H7 (cell line): ENCODE measurements at places on chromosomes 11 and 22. TPM values are rescaled to one million over a fixed set of nuclear protein-coding genes. Genes with fewer than 3 reads are reported as not detected.

KRTAP5-9 gene
- total RNA-seq, result not detected in 2 replicates

OR51B2 gene
- total RNA-seq, result not detected in 2 replicates

NEU3 gene
- 11.0 and 15.3 TPM in 2 replicates for total RNA-seq

DCUN1D5 gene
- 118 and 128 TPM in 2 replicates for total RNA-seq

CNTN5 gene
- 0.07 and 0.17 TPM in 2 replicates for total RNA-seq

SELENOM gene
- 14.6 and 22.4 TPM in 2 replicates for total RNA-seq

DAGLA gene
- 3.7 and 4.8 TPM in 2 replicates for total RNA-seq

LGALS12 gene
- total RNA-seq, result 6.8 and 16.6 TPM in 2 replicates

MRPL17 gene
- 72.9 and 110 TPM in 2 replicates for total RNA-seq

- peak; percentile 30 for DNase-seq
Observed at GRCh38 chr22:36940676-36941075, 27.2 kb downstream of the CSF2RB start.

DNA sequence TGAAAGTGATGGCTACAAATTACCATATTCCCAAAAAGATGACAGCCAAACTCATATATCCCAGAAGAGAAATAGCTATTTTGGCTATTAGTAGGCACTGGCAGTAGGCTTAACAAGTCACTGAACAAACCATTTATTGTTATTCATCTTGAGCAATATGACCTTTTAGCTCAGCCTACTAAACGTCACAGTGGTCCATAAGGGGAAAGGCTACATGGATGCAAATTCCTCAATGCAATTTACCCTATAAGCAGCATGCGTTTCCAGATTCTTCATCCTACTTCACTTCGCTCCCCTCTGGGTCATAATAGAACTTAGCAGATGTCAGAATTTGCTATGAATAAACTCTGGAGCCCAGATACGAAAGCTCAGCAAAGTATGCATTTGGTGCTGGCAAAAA lies 114.0 kb downstream of the SIK3 start:
- no peak for DNase-seq

GRCh38 chr11:71453918-71454304 lies 908 bp downstream of the NADSYN1 start:
- no peak for DNase-seq

DNA sequence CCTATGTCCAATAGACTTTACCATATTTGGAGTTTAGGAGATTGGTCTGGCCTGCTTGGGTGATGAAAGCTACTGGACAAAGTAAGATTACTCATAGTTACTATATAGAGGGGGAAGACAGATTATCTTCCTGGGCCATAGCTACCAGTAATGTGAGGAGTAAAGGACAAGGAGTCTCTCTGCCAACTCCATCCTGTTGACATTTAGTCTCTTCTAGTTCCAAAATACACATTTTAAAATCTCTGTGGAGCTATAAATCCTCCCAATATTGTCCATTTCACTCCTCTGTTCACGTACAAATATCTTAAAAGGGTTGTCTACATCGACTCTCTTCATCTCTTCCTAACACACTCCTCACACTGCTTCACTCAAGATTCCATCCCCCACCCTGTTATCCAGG lies 1.1 kb upstream of the OR51D1 start:
- no peak for DNase-seq

DNA sequence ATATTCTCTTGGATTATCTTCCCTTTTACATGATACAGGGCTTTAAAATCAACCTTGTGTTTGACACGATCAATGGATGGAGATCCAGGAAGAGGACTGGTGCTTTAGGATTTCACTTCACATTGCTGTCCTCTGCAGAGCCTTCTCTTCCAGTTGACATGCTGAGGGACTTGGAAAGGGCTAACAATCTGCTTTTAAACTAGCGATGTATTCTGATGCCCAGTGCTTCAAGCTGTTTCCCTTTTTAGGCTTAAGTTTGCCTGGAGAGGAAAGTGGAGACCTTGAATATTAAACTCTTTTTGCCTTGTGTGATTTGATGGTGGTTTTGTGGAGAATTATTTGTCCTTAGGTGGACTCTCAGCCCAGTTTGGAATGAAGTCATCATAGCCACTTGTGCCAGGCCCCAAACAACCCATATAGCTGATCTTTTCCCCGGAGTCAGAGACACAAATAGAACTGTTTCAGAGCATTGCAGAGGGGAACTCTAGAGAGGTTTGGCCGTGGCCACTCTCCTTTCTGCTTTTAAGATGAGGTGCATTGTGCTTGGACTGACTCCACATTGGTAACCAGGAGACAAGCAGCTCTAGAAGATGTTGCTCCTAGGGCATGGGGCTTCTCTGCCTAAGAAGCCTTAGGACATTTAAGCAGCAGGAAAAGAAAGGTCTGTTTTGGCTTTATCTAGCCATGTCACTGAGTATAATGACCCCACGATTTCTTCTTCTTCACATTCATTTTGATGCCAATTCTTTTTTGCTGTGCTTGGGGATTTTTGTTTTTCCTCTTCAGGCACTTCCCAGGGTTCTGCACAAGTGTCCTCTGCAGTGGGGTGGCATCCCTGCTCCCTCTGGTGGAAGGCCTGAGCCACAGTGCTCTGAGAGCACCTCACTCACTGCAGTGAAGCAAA lies 152.8 kb downstream of the NCAM1 start:
- DNase-seq, result peak; percentile 41

DNA sequence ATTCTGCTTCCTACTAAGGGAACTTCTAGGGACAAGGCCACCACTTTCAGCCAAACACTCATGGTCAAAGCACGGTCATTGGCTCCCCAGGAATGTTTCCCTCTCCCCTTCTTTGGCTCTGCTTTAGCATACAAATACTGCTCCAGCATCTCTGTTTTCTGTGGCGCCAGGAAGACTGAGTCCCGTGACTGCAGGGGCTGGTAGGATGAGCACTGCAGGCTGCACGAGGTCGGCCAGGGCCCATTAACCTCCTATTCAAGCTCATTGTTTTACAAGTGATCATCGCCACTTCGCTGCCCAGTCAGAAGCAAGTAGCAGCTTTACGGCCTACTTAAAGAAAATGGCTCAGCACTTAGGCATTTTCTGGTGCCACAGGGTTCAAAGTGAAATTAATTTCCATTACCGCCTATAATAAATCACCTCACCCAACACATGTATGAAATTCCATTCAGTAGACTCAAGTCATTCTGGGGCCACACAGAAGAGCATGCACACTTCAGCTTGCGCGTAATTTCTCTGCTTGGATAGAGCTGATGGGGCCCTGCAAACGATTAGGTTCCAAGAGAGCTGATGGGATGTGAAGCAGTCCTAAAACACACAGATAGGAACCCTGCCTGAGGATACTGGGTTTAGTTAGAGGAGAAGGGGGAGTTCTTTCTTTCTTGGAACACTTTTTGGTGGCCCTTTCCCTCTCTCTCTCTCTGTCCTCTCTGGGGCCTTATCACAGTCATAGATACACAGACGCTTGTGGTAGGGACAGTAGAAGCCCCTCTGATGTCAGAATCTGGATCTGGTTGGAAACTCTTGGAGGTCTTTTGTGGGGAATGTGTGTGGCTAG lies 173.7 kb downstream of the KIF18A start:
- DNase-seq, result peak; percentile 20

DNA sequence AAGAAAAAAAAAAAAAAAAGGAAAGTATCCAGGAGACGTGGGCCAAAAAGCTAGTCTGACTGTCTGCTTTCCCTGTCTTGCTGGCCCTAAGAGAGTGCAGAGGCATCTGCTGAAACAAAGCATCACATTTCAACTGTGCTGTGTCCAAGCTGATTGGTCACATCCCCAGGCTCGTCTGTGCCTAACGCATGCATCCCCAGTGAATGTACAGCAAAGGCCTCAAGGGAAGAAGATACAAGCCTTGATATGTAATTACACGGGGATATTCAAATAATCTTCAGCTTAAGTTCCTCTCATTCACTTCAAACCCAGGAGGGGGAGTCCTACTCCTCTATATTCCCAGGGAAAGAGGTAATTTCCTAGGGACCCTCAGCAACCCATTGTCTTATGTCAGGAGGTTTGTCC lies 5.4 kb upstream of the SORL1 start:
- peak; percentile 65 for DNase-seq

DNA sequence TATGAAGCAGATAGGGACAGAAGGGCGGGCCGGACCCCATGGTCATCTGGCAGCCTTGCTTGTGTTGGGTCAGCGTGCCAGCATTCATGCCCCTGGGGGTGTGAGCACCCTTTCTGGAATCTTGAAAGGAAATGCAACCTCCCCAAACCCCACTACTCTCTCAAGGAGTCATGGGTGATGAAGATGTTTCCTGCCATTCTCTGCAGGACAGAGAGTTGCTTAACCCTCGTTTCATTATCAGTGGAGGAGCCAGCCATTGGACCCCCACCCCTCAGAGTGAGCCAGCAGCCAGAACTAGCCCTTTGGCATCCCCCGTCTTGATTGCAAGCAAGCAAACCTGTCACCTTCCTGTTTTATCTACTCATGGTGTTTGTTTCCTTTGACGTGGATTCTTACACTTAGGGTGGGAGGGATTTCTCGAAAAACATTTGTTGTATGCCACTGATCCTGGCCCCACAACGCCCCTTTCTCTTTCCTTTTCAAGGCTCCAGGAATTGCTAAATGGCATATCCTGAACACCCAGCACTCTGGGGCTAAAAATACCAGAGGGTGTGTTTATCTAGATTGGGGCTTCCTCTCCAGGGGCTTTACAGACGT lies 258.3 kb downstream of the ETS1 start:
- DNase-seq, result no peak

GRCh38 chr22:40156001-40156516 lies 21.7 kb upstream of the TNRC6B start:
- DNase-seq, result peak; percentile 55

DNA sequence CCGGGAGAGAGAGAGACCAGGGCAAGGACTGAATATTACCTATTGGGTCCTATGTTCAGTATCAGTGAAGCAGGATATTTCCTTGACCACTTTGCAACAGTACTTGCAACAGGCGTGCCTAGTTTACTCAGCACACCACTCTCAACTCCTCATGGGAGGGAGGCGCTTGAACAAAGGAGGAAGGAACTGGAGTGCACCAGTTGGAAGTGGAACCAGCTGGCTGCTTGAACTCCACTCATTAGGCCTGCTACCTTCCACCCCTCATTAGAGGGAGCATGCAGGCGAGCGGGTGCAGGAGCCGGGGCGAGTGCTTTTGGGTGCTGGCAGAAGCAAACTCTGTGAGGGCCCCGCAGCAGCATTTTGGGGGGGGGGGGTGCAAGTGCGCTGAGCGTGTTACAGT lies 1369.6 kb upstream of the RAG2 start:
- no peak for DNase-seq

DNA sequence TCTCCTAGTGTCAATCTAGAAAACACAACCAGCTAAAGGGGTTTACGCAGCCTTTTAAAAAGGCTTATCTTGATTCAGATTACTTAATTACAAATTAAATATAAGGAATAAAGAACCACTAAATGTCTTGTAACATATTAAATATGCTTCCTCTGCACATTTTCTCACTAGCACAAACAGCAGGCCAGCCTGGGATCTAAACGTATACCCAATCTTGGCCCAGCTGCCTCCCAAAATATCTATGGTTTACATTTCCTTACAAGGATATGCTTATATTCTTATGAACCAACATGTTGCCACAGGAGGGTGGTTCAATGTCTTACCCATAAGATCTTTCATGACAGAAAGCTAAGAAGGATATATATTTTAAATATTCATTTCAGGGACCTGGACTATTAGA lies 7.7 kb downstream of the LGR4 start:
- no peak for DNase-seq

GRCh38 chr11:102399189-102399588 lies 52.2 kb downstream of the BIRC2 start:
- DNase-seq, result no peak

DNA sequence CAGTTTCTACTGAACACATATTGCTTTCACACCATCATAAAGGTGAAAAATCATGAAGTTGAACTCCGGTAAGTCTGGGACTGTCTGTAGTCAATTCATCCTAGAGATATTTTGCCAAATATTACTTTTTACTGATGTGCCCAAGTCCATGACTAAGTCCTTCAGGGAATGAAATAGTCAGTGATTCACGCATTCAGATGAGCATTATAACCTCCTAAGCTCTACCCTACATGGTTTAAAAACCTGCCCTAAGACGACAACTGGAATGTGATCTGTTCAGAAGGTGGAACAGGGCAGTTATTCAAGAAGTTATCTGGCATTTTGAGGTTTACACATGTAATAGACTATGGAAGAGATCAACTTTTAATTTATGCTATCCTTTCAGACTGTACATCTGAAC lies 125.6 kb downstream of the TRPC6 start:
- no peak for DNase-seq

DNA sequence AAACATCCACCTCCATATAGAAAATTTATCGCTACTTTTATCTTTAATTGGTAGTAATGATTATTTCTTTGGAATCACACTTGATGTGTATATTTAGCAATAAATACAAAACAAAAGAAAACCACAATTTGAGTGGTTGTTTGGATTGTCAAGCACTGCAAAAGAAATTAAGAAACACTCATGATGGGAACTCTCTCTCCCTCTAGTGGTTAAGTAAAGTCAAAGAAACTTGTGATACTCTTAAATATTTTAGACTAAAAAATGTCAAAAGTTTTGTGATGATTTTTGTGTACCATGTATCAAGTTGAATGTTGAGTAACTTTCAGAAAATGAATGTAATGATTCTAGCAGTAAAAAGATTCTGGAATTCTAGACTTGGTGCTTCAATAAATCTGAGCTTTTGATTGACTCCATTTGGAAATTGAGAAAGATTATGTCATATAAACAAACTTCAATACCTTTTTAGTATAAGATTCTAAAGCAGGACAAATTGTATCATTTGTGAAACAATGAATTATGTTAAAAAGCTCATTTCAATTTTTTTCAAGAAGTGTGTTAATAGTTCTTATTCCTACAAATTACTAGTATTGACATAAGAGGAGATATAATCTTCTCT lies 20.8 kb downstream of the MUC15 start:
- DNase-seq, result no peak

GRCh38 chr11:92219476-92219875 lies 5.1 kb upstream of the FAT3 start:
- no peak for DNase-seq

DNA sequence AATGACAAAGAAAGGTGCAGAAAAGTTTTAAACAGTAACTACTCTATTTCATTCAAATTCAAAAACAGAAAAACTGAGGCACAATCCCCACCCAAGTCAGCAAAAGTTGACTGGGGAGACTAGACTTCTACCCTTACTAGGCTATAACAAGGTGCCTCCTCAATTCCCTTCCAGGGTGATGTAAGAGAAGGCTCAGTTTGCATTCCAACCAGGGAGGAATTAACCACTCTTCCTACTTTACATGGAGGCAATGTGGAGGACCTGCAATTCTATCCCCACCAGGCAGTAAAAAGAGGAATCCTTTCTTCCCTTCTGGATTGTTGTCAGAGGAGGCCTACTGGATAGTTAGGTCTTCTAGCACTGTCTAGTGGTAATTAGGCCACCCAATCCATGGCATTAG lies 26.1 kb downstream of the TYR start:
- DNase-seq, result no peak

DNA sequence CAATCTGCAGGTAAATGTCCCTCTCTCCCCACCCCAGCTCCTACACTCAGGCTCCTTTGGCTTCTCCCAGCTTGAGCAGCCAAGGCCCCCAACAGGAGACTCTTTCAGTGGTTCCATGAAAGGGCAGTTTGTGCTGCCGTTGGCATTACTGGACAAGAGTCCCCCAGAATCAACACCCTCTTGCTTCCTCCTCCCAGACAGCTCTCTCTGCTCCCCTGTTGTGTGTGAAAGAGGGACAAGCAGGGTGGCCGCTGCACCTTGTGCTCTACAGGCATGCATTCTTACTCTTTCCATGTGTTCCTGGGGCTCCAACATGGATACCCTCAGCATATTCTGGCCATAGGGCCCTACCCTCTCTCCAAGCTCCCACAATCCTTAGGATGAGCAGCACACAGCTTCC lies 48.7 kb downstream of the P4HA3 start:
- no peak for DNase-seq

GRCh38 chr11:122207921-122208764 lies 92.1 kb upstream of the BLID start:
- no peak for DNase-seq
